ENCODE measurements at places on chromosomes 16 and 17. TPM values are rescaled to one million over a fixed set of nuclear protein-coding genes. Genes with fewer than 3 reads are reported as not detected.

The TVP23B gene
- total RNA-seq = 21.9 TPM

The FOXF1 gene
- 25.4 TPM for total RNA-seq

The PRSS8 gene
- 0.30 TPM for total RNA-seq

The MYO15A gene
- total RNA-seq = 0.59 TPM

The TP53TG3D gene
- total RNA-seq = not detected

The ENPP7 gene
- not detected for total RNA-seq

The KRT33A gene
- not detected for total RNA-seq

The TNFRSF17 gene
- total RNA-seq = not detected

The LGALS9B gene
- total RNA-seq = not detected

The DNAH17 gene
- total RNA-seq = not detected

The RCVRN gene
- total RNA-seq = not detected

The SPIRE2 gene
- total RNA-seq = 1.9 TPM

The DPEP1 gene
- total RNA-seq = 0.34 TPM

The IL21R gene
- total RNA-seq = 16.1 TPM

The GID4 gene
- 7.1 TPM for total RNA-seq

The WNT3 gene
- total RNA-seq = 0.50 TPM

The IRX3 gene
- 1.2 TPM for total RNA-seq

The TBC1D3I gene
- total RNA-seq = under 0.01 TPM

The SDK2 gene
- total RNA-seq = 0.15 TPM

The ZFP1 gene
- 8.2 TPM for total RNA-seq

The TM4SF5 gene
- not detected for total RNA-seq

The PPP1R27 gene
- not detected for total RNA-seq

The PRDM7 gene
- not detected for total RNA-seq

The RSPRY1 gene
- total RNA-seq = 25.3 TPM

The ANKRD40CL gene
- not detected for total RNA-seq

The RNF43 gene
- not detected for total RNA-seq

The GFOD2 gene
- 11.0 TPM for total RNA-seq

The HOXB5 gene
- total RNA-seq = 12.3 TPM
